SW 1271 (cell line): ENCODE measurements at places on chromosomes 4 and X.

DNA sequence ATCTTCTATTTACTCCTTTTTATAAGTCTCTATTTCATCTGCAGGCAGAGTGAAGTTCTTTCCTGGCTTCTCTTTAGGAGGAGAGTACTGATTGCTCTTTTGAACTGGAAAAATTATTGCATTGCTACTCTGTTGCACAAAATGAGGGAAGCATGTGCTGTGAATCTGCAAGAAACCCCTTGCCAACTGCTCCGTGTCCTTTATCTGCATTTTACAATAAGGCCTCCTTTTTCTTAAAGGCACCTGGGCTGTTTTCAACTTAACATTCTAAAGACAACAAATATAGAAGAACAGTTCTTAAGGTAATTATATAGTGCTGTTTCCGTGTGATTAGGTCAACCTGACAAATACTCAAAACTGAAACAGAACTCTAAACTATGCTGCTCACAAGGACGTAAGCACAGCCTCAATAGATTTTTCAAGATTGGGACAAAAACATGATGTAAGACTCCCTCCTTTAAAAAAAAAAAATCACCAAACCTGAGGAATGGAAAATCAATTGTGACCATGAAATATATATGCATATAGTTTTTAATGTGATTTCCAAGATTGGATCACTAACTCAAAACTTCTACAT lies 716.6 kb upstream of the INTU start:
- no peak for DNase-seq

- DNase-seq: no peak
These were observed 156.4 kb upstream of the BOD1L1 start for GRCh38 chr4:13783800-13784411.

DNA sequence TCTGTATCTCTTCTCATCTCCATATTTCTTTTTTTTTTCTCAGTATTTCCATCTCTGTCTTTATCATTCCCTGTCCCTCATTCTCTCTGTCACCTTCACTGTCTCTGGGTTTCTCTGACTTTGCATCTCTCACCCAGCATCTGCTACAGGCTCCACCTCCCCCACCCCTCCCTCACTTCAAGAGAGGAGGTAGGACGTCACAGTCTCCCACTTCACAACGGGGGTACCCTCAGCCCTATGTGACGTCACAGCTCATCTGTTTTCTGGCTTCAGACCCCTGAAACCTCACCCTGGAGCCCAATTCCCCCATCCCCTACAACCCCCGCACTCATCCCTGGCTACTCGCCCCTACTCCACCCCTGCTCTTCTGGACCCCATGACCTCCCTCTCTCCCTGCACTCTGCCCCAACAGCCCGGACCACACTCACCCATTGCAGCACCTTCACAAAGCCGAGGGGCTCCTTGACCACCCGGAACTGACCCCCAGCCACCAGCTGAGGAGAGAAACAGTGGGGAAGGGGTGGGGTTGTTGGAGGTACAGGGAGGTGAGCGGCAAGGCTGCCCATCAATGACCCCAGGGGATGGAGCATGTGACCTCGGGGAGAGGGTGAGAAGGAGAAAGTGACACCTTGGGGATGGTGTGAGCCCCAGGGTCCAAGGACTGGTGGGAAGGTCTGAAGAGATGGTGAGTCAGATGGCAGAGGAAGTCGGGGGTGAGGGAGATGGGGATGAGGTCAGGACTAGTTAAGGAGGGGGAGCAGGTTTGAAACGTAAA lies 1.3 kb downstream of the SYP start:
- no peak for DNase-seq

DNA sequence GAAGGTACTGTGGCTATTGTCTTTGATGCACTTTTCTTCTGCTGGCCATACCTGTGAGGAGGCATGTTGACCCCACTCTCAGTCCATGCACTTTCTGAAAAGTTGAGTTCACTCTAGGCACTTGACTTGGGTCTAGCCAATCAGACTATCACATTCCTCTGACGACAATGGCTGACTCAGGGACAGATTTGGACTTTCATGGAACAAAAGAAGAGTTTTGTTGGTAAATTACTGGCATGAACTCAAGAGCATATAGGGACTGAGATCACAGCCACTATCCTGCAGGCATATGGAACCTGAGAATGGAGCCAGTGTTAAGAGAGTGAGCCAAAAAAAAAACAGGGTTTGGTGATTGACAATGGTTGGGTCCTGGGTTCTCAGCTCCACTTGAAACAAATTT lies 24.6 kb upstream of the CXCL6 start:
- DNase-seq: no peak

- no peak for DNase-seq
These were observed 136.1 kb upstream of the STIM2 start for GRCh38 chr4:26724534-26724933.

GRCh38 chr4:186104890-186105646 lies 564 bp downstream of the FAM149A start:
- no peak for DNase-seq

- DNase-seq: no peak
These were observed 19.6 kb downstream of the ATP5ME start for GRCh38 chr4:654503-654845.

GRCh38 chr4:4311193-4311592 lies 21.1 kb downstream of the ZBTB49 start:
- no peak for DNase-seq

DNA sequence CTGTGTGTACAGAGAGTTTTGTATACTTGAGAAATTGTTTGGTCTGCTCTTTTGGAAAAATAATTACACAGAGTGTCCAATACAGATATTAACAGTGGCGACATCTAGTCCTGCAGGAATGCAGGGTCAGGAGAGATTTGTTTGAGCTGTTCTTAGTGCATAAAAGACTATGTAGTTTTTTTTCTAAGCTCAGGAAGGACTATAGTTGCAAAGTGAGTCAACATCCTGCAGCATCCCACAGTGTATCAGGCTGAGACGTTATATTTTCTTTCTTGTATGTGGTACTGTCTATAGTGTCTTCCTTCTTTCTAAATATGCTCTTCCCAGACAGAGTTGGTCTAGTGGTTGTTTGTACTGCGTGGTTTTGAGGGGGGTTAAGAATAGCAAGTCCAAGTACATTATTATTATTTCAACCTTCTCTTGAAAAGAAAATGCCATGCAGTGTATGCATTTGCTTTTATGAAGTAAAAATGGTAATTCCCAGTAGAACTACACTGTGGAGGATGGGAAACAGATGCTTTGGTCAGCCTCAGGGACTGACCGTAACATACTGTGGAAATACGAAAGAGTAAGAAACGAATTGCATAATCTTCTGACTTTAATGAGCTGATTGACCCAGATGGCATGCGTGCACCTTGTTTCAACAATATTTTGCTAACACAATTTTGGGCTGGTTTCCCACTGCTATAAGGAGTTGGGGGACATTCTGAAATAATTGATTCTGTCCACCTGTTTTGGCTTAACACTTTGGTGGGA lies 67.4 kb downstream of the DMP1 start:
- no peak for DNase-seq

GRCh38 chrX:15838017-15838416 lies 16.6 kb downstream of the AP1S2 start:
- DNase-seq: no peak

DNA sequence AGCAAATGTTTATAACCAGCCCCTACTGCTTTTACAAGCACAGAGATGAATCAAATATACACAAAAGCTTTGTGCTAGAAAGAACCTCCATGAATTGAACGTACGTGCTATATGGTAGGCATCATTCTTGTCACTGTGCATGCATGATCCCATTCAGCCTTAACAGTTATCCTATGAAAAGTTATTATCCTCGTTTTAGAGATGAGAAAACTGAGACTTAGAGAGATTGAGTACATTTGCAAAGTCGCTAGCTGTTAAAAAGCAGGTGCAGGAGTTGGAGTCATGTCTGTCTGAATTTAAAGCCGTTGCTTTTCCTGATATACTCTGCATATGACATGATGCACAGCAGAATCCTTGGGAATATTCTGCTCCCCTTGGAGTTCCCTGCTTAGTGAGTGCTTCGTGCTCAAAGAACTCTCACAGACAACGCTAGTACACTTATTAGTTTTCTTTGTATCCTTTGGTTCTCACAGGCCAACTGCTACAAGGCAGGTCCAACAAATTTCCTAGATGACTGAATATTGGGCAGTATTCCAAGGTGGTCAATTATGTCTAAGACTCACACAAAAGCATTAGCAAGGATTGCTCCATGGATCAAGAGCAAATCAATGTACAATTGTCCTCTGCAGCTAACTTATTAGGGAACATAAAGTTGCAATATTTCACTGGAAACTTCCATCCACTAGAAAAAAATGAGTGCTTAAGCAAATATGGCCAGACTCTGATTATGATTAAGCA lies 42.8 kb upstream of the TRIM2 start:
- no peak for DNase-seq

DNA sequence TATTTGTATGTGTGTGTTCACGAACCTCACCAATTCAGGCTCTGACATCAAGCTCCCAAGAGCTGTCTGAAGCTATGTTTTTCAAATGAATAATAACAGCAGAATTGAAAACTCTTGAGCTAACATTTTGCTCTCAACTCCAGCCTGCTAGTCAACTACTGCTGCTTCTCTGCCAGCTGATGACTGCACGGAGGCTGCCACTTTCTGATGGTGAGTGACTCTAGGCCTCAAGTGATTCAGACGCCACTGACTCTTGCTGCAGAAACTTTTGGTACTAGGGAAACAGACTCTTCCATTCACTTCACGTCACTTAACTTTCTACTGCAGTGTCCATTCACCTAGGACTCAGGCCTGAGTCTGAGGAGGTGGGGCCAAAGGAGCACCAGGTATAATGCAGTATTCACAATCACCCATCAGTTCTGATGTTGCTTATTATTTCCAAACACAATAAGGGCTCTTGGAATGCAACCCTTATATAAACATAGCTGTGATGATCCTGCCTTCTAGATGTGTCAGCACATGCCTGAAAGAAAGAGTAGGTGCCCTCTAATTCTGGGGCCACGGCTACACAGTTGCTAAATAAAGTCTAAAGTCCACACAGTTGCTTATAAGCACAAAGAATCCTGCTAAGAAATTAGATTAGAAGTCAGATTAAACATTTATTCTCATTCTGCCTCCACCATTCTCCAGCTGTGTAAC lies 16.0 kb downstream of the PRDM8 start:
- no peak for DNase-seq

- no peak for DNase-seq
These were observed 53.6 kb downstream of the CORIN start for GRCh38 chr4:47784222-47784621.

- DNase-seq: peak; percentile 4
These were observed 377.1 kb upstream of the HS3ST1 start for GRCh38 chr4:11805842-11806241.

- DNase-seq: no peak
These were observed 71.9 kb downstream of the LIMCH1 start for GRCh38 chr4:41609851-41610250.

DNA sequence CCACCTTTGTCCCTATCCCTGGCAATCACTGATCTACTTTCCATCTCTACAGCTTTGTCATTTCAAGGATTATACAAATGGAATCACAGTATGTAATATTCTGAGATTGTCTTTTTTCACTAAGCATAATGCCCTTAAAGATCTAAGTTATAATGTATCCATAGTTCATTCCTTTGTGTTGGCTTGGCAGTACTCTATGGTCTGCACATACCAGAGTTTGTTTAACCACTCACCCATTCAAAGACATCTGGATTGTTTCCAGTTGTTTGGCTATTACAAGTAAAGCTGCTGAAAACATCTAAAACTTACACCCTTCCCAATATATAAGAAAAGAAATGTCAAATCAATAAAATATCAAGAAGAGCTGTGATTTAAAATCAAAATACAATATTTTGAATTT lies 26.0 kb upstream of the AWAT1 start:
- no peak for DNase-seq

DNA sequence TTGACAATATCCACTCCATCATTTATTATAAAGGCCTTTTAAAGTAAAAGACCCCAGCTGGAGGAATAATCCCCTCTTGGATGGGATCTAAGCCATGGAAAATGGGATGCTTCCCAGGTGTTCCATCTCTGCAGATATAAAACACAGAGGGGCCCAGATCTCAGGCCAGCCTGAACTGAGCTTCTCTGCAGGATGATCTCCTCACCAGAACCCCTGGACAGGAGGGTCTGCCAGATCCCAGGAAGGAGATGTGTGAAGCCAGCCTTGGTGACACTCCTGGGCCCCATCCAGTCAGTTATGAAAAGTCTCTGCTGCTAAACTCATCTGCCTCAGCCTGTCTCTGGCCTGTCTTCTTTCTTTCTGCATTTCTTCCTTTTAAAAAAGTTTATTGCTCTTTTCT lies 56.7 kb downstream of the HTRA3 start:
- DNase-seq: no peak

- DNase-seq: no peak
These were observed 121.6 kb upstream of the IGFBP7 start for GRCh38 chr4:57231781-57232180.

- no peak for DNase-seq
These were observed 269.9 kb upstream of the NRK start for GRCh38 chrX:105552395-105552794.

- no peak for DNase-seq
These were observed 141.0 kb downstream of the MAB21L2 start for GRCh38 chr4:150722908-150723362.
